ENCODE measurements at places on chromosomes 5 and 9.

DNA sequence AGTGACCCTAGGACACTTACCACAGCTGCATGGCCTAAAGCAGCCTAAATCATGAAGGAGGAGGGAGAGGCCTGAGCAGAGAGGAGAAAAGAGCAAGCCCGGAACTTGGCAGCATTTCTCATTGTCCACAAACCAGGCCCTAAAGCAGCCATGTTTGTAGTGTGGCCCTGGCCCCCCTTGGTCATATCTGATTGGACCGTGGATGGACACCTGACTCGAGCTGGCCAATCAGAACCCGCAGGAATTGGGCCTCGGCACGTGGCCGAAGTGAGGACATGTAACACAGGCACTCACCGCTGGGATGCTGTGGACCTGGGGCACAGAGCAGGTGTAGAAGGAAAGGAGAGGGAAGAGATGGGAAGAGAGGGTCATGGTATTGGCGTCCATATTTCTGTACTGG, 56.9 kb downstream of the ASS1 start:
- H3K27ac ChIP-seq, result no peak overlapping the region
- DNase-seq, result no peak
- H3K27me3 ChIP-seq, result peaks cover 3% of the 10 kb centered on the region
- peaks cover 31% of the 10 kb centered on the region for H3K4me1 ChIP-seq
- no peaks in the 10 kb centered on the region for H3K36me3 ChIP-seq

DNA sequence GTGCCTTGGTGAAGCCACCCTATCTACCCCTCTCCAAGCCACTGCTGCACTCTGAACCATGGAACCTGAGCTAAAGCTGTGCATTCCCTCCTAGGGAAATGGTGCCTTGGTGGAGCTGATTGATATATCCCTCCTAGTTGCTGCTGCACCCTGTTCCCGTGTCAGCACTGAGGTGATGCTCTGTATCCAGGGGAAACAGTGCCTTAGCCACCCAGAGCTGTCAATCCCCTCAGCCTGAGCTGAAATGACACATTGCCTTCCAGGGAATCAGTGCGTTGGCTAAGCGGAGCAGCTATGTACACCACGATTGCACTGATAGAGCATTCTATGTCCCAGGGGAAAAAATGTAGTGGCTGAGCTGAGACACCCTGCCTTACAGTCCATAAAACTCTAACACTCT, 257.0 kb downstream of the TMEM232 start:
- H3K4me3 ChIP-seq, result no peak overlapping the region
- peaks cover 3% of the 10 kb centered on the region for H3K36me3 ChIP-seq
- H3K27ac ChIP-seq, result no peak overlapping the region
- H3K4me1 ChIP-seq, result no peaks in the 10 kb centered on the region

DNA sequence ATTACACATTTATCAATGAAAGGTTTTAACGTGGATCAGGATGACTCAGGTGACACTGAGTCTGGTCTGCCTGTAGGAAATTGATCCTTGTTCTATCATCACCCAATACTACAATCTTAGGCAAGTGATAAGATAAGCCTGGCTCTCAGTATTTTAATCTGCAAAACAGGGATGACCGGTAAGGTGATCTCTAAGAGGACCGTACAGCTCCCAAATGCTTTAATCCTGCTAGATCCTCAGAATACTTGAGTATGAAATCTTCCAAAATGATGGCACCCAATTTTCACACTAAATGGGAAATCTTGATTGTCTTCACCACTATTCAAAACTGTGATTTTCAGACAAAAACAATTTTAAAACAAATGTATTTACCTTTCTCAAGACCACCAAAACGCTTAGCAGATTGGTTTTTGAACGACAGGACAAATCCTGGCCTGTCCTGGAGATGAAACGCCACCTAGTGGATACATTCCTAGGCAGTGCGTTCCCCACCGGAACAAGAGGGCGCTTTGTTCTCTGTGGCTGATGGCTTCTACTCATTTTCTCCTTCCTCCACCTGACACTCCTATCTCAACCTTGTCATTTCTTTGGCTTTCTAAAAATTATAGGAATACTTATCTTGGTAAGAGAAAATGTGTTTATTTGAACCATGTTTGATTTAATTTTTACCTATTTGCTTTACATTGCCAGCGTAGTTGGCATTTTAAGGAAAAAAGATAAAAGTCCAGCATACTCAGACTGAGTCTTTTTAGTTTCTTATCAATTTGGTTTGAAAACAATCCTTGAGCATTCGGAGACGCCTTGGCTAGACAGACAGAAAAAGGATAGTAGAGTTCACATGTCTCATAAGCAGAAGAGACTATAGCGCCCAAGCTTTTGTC, 41.2 kb upstream of the VCAN start:
- peaks cover 11% of the 10 kb centered on the region for H3K4me1 ChIP-seq
- H3K4me3 ChIP-seq, result no peak overlapping the region
- no peaks in the 10 kb centered on the region for H3K27me3 ChIP-seq
- H3K36me3 ChIP-seq, result no peaks in the 10 kb centered on the region
- no peak overlapping the region for H3K27ac ChIP-seq
- peak; percentile 67 for DNase-seq

DNA sequence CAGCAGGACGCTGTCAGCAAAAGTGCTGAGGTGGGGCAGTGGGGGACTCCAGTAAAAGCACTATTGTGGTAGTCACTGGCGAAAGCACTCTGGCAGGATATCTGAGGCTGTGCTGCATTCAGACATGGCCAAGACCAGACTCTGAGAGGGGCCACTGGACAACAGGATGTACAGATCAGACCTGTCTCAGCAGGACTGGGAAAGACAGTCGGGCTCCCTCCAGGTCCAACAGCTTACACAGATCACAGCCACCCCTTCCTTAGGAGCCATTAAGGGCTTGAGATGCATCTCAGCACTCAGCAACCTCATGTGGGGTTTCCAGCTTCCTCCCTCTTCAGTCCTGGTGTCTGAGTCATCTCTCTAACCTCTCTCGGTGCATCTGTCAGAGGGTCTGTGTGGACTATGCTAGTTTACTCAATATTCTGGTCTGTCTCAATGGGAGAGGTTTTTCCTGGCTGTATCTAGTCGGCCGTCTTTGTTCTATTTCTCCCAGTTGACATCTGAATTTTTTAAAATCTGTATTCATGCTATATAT, 154.5 kb downstream of the CWC27 start:
- no peaks in the 10 kb centered on the region for H3K27me3 ChIP-seq
- H3K27ac ChIP-seq, result no peak overlapping the region
- no peak overlapping the region for H3K4me3 ChIP-seq
- H3K36me3 ChIP-seq, result peaks cover 24% of the 10 kb centered on the region
- no peak for DNase-seq

DNA sequence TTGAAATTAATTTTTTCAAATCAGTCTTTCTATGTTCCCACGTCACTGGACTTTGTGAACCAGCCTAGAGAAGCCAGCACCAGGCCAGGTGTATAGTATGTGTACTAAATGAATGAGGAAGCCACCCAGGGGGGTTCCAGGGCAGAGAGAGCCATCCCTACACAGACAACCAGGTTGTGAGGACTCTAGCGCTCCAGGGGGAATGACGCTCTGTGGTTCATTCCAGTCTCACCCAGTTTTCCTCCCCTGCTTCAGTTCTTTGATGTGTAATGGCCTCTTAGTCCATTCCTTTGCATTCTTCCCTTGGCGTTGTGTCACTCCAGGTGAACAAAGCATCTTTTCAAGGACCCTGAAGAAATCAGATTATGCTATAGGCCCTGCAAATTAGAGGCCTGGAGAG, 330.6 kb downstream of the NSG2 start:
- peaks cover 8% of the 10 kb centered on the region for H3K27me3 ChIP-seq
- H3K27ac ChIP-seq, result no peak overlapping the region
- no peaks in the 10 kb centered on the region for H3K36me3 ChIP-seq
- H3K4me3 ChIP-seq, result no peak overlapping the region
- H3K4me1 ChIP-seq, result no peaks in the 10 kb centered on the region

- H3K27me3 ChIP-seq, result peaks cover 3% of the 10 kb centered on the region
- H3K4me1 ChIP-seq, result peaks cover 25% of the 10 kb centered on the region
- no peaks in the 10 kb centered on the region for H3K36me3 ChIP-seq
- no peak for DNase-seq
Observed at GRCh38 chr5:175548626-175549311, 70.4 kb downstream of the SFXN1 start.

DNA sequence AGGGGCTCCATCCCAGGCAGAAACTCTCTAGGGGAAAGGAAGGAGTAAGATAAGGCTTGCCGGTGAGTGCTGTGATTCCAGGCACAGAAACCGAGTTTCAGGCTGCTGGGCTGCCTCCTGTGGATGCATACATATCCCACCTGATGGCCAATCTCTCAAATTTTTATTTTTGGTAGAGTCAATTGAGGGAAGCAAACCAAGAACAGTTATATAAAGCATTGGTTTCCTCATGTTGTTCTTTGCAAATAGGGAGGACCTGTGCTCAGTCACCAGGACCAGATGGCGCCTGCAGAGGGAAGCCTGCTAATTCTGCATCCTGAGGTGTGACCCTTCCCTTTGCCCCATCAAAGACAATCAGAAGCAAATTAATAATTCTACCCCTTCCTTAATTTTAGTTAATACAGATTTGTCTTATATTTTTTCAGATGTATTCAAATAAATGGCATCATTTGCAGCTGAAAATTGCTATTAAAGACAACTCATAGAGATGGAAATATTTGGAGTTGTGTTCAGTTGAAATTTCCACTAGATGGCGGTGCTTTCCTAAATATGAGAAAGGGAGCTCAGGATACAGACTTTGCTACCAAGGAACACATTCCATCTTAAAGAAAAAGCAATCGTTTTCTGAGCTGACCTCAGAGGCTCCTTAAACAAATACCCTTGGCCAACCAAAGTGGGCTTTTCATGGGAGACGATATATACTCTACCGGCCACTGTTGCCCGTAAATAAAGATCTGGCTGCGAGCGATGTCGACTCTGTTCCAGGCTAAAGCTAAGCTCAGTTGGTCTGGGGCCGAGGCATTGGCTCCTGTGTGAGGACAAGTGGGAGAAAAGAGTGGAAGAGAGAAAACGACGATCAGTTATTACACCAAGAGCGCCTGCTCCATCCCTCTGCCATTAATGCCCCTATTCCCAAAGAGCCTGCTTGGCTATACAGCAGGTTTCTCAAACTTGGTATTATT, 225.7 kb upstream of the KLF9 start:
- no peaks in the 10 kb centered on the region for H3K36me3 ChIP-seq
- peak; percentile 19 for DNase-seq
- H3K4me1 ChIP-seq, result peaks cover 13% of the 10 kb centered on the region
- H3K4me3 ChIP-seq, result no peak overlapping the region
- no peak overlapping the region for H3K27ac ChIP-seq
- H3K27me3 ChIP-seq, result no peaks in the 10 kb centered on the region

GRCh38 chr9:113604393-113604792, 140.9 kb downstream of the RGS3 start:
- H3K36me3 ChIP-seq, result no peaks in the 10 kb centered on the region
- peaks cover 51% of the 10 kb centered on the region for H3K4me1 ChIP-seq
- no peak for DNase-seq
- no peaks in the 10 kb centered on the region for H3K27me3 ChIP-seq
- H3K27ac ChIP-seq, result no peak overlapping the region

- no peak for DNase-seq
- H3K36me3 ChIP-seq, result no peaks in the 10 kb centered on the region
- no peak overlapping the region for H3K27ac ChIP-seq
- H3K27me3 ChIP-seq, result peaks cover 14% of the 10 kb centered on the region
Observed at GRCh38 chr5:73135429-73136054, 15.2 kb downstream of the TMEM171 start.

DNA sequence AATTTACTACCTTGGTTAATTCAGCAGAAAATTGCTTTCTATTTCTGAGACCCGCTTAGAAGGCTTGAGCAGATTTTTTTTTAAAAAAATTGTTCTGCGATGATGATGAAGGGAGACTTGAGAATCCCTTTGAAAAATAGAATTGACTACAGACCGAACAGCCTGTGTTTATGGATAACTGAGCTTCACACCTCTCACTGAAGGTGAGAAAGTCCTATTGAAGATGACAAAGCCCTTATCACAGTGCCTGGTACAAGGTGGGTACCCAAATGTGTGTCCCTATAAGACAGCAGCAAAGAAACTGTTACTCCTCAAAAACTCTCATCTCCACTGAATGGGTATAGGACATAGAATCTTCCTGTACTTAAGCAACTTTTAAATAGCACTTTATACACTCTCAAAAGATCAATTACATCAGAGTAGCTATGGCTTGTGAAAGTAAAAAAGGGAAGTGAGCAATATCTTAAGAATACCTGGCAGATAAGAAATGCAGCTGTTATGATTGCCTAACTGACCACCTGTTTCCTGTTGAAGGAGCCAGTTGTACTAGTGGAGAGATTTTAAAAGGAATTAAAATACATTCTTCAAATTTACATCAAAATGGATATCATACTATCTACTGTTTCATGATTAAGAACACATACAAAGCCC, 419.7 kb downstream of the CHSY3 start:
- H3K27me3 ChIP-seq, result no peaks in the 10 kb centered on the region

DNA sequence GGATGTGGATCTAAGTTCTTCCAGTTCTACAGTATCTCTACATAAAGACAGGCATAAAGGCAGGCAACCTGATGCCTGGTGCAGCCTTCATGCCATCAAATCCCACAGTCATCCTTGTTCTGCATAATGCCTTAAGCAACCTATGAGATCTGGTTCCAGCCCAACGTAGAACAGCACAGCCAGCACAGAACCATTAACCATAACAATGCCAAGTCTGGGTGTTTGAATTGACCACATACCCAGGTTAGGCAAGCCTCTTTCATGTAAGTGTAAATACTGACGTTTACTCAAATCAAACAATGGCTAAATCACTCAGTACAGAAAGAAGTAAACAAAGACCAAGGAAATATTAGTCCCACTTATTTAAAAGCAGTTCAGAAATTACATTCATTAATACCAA, 195.0 kb downstream of the ADAMTSL1 start:
- no peak for DNase-seq
- H3K4me1 ChIP-seq, result peaks cover 10% of the 10 kb centered on the region
- H3K27ac ChIP-seq, result no peak overlapping the region

DNA sequence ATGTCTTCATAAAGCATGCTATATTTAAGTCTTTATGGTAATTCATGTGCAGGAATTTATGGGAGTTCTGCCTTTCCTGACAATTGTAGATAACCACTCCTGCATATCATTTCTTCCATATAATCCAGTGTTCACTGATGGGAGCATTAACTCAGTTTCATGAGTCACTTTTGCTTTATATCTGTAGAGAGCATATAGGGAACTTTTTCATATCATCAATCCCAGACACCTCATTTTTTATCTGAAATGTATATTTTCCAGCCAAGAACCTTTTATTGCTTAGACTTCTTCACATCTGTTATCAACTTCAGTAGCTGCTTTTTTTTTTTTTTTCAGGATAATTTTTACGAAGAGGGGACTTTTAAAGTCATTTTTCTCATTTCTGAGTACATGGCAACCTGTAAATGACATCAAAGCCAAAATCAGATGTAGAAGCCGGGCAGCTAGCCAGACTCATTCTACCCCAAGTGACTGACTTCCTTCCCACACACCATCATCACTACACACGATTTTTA, 41.1 kb downstream of the NFX1 start:
- peaks cover 20% of the 10 kb centered on the region for H3K36me3 ChIP-seq
- no peak for DNase-seq
- no peak overlapping the region for H3K4me3 ChIP-seq
- no peaks in the 10 kb centered on the region for H3K27me3 ChIP-seq

DNA sequence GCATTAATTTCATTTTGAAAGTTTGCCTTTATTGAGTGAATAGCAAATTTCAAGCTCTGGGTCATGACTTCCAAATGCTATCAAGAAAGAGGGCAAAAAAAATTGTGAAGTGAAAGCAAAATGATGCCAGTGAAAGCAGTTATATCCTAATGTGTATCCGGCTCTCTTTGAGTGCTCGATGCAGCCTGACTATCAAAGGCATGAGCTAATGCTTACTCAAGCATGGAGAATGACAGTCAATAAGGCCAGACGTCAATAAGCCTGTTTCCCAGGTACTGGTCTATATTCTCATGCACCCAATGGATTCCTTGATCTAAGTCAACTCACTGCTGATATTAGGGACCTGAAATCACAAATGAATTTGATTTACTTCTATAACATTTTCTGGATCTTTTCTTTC, 435.5 kb downstream of the CAAP1 start:
- H3K27me3 ChIP-seq, result no peaks in the 10 kb centered on the region
- H3K27ac ChIP-seq, result no peak overlapping the region
- no peak overlapping the region for H3K4me3 ChIP-seq
- no peaks in the 10 kb centered on the region for H3K4me1 ChIP-seq
- DNase-seq, result no peak
- H3K36me3 ChIP-seq, result no peaks in the 10 kb centered on the region
